Activated T-helper 1 cell treated with Interleukin-2 at 50 U/mL for 16 hours (primary cell): ENCODE measurements at places on chromosomes 11 and 22.

DNA sequence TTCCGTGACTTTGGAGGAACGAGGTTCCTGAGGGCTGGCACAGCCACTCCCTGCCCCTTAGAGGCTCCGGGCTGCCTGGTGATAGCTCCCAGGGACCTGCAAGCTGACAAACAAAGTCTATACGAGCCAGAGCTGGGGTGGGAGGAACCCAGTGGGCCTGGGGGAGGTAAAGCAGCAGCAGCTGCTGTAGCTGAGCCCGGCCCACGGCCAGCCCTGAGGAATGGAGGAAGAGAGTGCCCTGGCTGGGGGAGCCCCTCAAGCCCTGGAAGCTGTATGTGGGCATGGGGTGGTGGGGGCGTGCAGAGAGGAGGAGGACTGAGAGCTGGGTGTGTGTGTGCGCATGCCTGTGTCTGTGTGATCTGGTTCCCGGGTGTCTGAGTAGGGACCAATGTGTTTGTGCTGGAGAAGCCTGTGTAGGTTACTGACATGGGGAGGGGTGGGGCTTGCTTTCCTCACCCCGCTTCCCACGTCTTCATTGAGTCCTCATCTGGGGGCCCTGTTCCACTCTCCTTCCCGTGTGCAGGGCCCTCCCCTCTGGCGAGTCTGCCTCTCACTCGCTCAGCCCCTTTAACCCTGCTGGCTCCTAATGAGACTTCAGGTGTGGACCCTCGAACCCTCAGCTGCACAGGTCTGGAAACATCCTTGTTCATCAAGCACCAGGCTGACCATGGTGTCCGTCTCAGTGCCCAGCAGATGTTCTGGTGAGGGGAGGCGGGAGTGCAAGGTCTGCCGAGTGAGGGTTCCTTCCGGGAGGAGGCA, 10.8 kb downstream of the ST3GAL4 start:
- no peak for DNase-seq

GRCh38 chr11:86952221-86952875, 2.8 kb downstream of the FZD4 start:
- no peak for DNase-seq

- DNase-seq, result no peak
These were observed 73.2 kb downstream of the FAT3 start for GRCh38 chr11:92297567-92298553.

DNA sequence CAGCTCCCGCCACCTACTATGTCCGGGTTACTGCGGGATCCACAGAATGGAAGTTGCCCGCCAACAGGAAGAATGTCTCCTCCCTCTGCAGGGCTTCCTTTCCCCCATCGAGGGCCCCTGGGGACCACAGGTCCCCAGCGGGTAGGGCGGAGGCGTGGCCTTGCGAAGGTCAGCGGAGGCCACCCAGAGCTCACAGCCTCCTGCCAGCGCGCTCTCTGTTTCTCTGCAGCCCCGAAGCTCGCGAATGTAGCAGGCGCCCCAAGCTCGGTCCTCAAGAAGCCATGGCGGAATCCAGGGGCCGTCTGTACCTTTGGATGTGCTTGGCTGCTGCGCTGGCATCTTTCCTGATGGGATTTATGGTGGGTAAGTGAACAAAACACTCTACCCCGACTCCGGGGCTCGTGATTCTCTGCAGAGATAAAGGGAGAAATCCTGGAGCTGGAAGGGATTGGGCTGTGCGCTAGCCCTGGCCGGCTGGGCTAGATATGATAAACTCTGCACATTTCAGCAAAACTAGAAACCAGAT, at the start of gene NAALAD2:
NAALAD2 (plus strand) TSS at position 186 of the 526 bp plus-strand sequence; CDS start at position 282, 96 bp downstream.
- no peak for DNase-seq

GRCh38 chr11:90318651-90319050, 95.8 kb upstream of the CHORDC1 start:
- no peak for DNase-seq

DNA sequence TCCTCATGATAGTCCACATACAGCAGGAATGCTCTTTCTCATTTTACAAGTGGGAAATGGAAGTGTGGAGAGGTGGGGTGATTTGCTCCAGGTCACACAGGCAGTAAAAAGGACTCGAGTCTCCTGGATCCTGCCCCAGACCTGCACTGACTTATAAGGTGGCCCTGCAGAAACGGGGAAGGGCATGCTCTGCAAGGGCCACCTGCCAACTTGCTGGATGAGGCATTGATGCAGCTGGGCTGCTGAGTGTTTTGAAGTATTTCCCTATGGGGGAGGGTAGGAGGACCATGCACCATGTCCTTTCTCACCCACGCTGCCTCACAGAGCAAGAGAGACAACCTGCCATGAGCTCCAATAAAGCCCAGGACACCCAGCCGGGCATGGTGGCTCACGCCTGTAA, 36.9 kb downstream of the OR6Q1 start:
- no peak for DNase-seq

GRCh38 chr11:26622181-26622580, 50.1 kb upstream of the MUC15 start:
- no peak for DNase-seq

GRCh38 chr11:28767574-28767973, 659.4 kb downstream of the METTL15 start:
- no peak for DNase-seq

DNA sequence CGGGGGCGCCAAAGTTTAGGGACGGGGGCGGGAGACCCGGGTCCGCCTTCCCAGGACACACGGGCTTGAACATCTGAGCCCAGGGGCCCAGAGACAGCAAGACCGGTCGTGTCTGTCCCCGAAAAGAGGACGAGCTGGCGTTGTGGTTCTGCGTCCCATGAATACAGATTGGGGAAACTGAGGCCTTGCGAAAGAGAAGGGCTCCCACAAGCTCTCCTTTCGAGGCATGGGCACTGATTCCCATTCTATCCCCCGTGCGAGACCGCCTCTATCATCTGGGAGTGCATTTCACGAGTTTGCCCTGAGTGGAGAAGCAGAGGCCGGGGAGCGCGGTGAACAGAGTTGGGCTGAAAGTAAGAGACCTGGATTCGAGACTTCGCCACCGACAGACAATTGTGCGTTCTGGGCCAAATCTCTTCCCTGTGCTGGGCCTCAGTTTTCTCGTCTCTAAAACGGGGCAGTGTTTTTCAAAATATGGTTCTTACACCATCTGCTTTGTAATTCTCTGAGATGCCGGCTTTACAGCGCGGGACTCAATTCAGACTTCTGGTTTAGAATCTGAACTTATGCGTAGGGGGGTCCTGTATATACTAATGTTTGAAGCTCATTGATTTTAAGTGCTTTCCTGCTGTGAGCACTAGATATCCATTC, 471 bp downstream of the RNF185 start:
- DNase-seq, result no peak

GRCh38 chr11:114472661-114473060, 33.4 kb downstream of the REXO2 start:
- DNase-seq, result no peak

- DNase-seq, result no peak
These were observed 86.8 kb downstream of the DEPDC5 start for GRCh38 chr22:31840585-31840984.

- no peak for DNase-seq
These were observed 17.3 kb downstream of the TRAF6 start for GRCh38 chr11:36492724-36493304.

DNA sequence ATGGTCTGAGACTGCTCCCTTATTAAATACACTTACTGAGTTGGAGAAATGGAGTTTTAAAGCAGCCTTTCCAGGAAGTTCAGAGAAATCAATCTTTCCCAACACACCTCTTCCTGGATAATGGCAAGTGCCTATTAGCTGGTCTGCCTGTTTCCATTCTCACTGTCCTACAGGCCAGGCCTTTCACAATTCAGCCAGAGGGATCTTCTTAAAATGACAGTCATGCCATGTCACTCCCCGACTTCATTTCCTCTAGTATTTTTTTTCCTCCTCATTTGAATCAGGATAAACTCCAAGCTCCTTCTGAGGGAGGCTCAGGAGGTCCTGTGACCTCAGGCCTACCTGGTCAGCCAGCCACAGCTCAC, 62.6 kb downstream of the FDX1 start:
- DNase-seq, result no peak

GRCh38 chr11:112744041-112744440, 217.2 kb upstream of the NCAM1 start:
- DNase-seq, result no peak

DNA sequence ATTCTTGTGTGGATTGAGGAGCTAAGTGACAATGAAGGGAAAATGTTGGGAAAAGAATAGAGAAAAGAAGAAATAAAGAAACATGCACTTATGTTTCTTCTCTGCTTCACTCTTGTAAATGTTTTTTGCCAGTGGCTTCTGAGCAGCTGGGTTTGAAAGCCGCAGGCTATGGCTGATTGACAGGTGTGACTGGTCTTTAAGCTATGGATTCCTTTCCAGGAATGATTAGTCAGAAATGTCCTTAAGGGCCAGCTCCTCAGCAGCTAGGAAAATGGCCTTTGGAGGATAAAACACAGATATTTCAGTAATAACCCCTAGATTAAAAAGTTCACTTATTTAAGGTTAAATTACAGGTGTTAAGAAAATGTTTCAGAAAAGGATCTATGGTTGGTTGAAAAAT, 6.5 kb upstream of the USP28 start:
- no peak for DNase-seq

DNA sequence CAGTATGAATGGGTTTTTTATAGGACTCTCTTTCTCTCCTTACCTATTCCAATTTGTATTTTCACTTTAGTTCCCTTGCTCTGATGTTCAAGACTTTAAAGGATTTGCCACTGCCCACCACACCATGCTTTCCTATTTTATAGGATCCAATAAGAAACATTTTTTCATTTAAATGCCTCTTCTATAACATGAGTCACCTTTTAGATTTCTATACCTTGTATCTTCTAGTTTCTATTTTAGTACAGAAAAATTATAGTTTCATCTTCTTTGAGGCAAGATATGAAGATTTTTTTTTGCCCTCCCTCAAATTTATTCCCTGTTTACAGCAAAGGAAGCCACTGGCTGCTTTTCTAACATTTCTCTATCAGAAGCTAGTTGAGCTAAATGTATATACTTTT, 76.8 kb downstream of the ARFGAP2 start:
- DNase-seq, result no peak

DNA sequence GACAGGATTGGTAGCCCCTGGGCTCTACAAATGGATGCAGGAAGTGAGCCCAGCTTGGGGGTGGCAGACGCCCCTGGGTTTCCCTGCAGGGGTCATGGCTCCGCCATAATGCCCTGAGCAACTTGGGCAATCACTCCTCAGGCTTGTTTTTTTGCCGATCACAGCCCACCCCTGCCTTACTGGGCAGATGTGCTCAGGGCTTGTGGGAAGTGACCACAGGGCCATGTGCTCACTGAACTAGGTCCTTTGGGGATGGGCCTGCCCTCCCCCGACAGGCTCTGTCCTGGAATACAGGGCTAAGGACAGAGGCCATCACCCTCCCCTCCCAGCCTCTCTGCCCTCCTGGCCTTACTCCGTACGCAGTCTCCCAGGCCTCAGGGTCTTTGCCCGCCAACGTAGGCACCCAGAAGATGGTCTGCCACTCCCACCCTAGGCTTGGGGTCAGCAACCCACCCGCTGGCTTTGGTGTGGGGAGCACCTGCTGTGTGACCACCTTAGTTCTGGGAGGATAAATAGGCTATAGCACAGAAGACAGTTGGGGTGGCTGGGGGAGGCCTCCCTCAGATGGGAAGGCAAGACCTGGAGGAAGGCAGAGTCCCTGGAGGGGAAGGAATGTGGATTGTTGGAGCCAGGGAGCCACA, 3.8 kb downstream of the RPLP2 start:
- no peak for DNase-seq

- no peak for DNase-seq
These were observed 20.3 kb upstream of the SLN start for GRCh38 chr11:107731941-107732688.

DNA sequence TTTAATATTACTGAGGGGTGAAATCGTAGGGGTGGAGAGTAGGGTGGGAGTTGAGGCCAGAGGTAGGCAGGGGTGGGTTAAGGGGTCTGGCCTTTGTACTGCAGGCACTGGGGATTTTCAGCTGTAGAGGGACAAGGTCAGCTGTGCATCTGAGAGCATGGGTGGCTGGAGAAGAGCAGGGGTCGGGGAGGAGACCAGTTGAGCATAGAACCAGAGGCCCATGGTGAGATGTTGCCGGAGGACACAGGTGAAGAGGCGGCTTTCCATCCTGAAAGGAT, 12.1 kb upstream of the CELSR1 start:
- DNase-seq, result no peak

DNA sequence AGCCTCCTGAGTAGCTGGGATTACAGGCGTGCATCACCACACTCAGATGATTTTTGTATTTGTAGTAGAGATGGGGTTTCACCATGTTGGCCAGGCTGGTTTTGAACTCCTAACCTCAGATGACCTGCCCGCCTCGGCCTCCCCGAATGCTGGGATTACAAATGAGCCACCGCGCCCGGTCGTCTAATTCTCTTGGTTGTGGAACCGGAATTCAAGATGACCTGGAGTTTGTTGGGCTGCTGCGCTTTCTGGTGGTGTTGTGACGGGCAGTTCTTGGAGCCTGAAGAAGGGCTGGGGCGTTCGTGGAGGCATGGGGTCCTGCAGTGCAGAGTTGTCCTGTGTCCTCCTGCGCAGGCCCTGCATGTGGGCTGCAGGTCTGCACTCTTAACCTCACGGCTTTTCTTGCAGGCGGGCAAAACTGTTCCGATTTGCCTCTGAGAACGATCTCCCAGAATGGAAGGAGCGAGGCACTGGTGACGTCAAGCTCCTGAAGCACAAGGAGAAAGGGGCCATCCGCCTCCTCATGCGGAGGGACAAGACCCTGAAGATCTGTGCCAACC, 4.9 kb upstream of the TRMT2A start:
- DNase-seq, result no peak

- DNase-seq, result no peak
These were observed 94.8 kb upstream of the PHOX2A start for GRCh38 chr11:72338741-72339140.

GRCh38 chr11:134206185-134206584, 17.6 kb downstream of the NCAPD3 start:
- no peak for DNase-seq

GRCh38 chr11:8567602-8568198, 26.3 kb downstream of the STK33 start:
- no peak for DNase-seq

GRCh38 chr11:56968524-56968923, 20.2 kb upstream of the OR5AK2 start:
- no peak for DNase-seq

- DNase-seq, result no peak
These were observed 36.2 kb downstream of the SBF1 start for GRCh38 chr22:50438305-50439275.

GRCh38 chr11:108620958-108621772, 27.6 kb upstream of the EXPH5 start:
- DNase-seq, result no peak

GRCh38 chr11:61071208-61071681, 31.0 kb upstream of the CD5 start:
- DNase-seq, result peak; percentile 50

GRCh38 chr11:130644187-130644586, 195.7 kb downstream of the ADAMTS15 start:
- DNase-seq, result no peak

DNA sequence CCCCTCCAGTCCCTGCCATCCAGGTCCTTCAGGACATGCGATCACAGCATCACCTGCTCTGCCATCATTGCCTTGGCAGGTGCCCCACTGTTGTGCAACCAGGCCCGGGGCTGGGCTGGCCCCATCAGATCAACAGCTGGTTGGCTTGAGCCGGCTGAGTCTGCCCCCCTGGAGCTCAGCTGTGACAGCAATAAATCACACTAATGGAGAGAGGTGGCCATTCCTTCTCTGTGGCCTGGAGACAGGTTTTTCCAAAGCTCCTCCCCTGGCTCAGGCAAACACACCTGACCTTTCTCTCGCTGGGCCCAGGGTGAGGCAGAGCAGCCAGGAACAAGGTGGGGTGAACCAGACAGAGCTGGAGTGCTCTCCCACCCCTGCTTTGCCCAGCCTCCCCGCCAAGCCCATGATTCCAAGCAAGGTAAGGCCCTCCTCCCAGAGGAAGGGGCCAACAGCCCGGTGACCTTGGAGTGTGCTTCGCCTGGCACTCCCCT, 8.9 kb upstream of the FXYD2 start:
- no peak for DNase-seq

- no peak for DNase-seq
These were observed 16.6 kb downstream of the GALNT18 start for GRCh38 chr11:11605181-11605580.
